ENCODE measurements at places on chromosomes 6 and 20. TPM values are rescaled to one million over a fixed set of nuclear protein-coding genes. Genes with fewer than 3 reads are reported as not detected.

The PRR18 gene
- total RNA-seq = not detected

The LRRC1 gene
- total RNA-seq = 15.7 TPM

The BNIP5 gene
- total RNA-seq = not detected

The TULP1 gene
- total RNA-seq = not detected

The TBX18 gene
- total RNA-seq = 3.6 TPM

The RNF144B gene
- total RNA-seq = 0.74 TPM

The CST3 gene
- 317 TPM for total RNA-seq

The SLC35F1 gene
- total RNA-seq = not detected

The AURKA gene
- total RNA-seq = 4.8 TPM

The TFAP2D gene
- not detected for total RNA-seq

The ESR1 gene
- total RNA-seq = under 0.01 TPM

The LTB gene
- not detected for total RNA-seq

The PAX1 gene
- total RNA-seq = not detected

The SGK2 gene
- total RNA-seq = 0.74 TPM

The SNAP91 gene
- total RNA-seq = 0.05 TPM

The LRFN2 gene
- total RNA-seq = not detected

The COL21A1 gene
- total RNA-seq = 0.30 TPM

The RPS6KA2 gene
- 55.8 TPM for total RNA-seq

The WFDC5 gene
- not detected for total RNA-seq

The SEL1L2 gene
- total RNA-seq = not detected

The OPRM1 gene
- not detected for total RNA-seq

The PCK1 gene
- total RNA-seq = not detected

The BPIFB4 gene
- total RNA-seq = not detected

The OR2J3 gene
- total RNA-seq = not detected

The TGM3 gene
- not detected for total RNA-seq

The TREML1 gene
- not detected for total RNA-seq

The TRIM15 gene
- not detected for total RNA-seq

The SYNDIG1 gene
- total RNA-seq = 5.6 TPM

The WFDC10B gene
- total RNA-seq = not detected

The SLC12A5 gene
- total RNA-seq = 0.30 TPM

The TPD52L1 gene
- total RNA-seq = 64.7 TPM

Measured in smooth muscle cell of the umbilical artery (primary cell).